ENCODE measurements at places on chromosomes 16 and 17.

GRCh38 chr17:80529104-80529903 lies 15.3 kb upstream of the RPTOR start:
- DNase-seq: no peak

GRCh38 chr17:79814127-79814973 lies 17.5 kb upstream of the CBX8 start:
- no peak for DNase-seq

DNA sequence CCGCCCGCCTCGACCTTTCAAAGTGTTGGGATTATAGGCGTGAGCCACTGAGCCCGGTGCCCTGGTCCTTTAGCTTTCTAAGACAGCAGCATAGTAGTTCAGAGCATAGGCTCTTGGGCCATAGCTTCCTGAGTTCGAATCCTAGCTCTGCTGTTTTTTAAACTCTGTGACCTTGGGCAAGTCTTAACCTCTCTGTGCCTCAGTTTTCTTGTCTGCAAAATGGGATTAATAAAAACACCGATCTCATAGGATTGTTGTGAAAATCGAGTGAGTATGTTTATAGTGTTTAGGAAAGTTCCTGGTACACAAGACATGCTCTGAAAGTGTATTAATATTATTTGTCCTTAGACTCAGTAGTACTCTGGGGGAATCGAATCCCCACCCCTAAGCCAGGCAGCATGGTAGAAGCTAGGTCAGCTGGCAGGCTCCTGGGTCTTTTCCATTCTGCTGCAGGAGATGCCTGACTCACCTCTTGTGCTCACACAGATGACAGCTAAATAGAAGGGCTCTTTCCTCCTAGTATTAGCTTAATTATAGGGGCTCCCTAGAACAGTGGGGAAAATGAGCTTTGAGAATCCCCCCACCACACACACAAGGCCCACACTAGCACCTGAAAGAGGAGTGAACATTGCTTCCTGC lies 44.1 kb downstream of the PRKCB start:
- no peak for DNase-seq

- DNase-seq: no peak
These were observed 3.4 kb downstream of the BHLHA9 start for GRCh38 chr17:1273492-1274244.

Data from mesenchymal stem cell (in vitro differentiated cells and primary cell).